ENCODE measurements at places on chromosomes 3 and 15.
A peak's percentile ranks its signal among the peaks of the same experiment; 100 is the strongest.

GRCh38 chr15:82043130-82043673 lies 2.6 kb downstream of the MEX3B start:
- DNase-seq = no peak

DNA sequence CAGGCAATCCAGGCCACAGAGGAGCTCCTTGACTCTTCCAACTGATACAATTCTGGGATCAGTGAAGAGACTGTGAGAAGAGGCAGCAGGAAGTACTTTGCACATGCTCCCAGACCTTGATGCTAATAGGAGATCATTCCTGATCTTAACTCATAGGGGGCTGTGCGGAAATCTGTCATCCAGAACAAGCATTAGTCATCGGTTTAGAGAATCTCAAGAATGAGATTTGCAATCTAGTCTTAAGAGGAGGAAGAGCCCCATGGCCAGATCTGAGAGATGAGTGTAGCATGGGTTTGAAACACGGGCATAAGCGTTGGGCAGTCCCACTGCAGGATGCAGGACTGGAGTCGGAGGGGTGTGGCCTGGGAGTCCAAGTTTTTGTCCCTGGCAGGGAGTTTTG lies 1081.1 kb downstream of the NAALADL2 start:
- no peak for DNase-seq

DNA sequence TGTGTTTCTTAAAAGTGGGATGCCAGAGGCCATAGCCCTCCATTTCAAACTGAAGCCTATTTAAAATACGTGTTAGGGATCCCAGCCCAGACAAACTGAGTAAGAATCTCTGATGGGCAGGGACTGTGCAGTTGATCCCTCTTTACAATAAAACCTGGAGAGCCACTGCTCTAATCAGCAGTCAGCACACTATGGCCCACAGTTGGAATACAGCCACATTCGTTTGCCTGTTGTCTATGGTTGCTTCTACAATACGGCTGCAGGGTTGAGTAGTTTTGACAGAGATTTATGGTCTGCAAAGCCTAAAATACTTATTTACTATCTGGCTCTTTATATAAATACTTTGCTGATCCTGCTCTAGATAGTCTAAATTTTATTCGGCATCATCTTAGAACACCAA lies 32.4 kb downstream of the TJP1 start:
- DNase-seq = no peak

- no peak for DNase-seq
Observed at GRCh38 chr15:48945386-48945785, 18.3 kb downstream of the SHC4 start.

GRCh38 chr3:16834214-16834613 lies 50.5 kb upstream of the PLCL2 start:
- no peak for DNase-seq

- no peak for DNase-seq
Observed at GRCh38 chr3:112459750-112460149, 39.5 kb downstream of the BTLA start.

- DNase-seq = no peak
Observed at GRCh38 chr3:181879926-181880325, 168.2 kb downstream of the SOX2 start.

DNA sequence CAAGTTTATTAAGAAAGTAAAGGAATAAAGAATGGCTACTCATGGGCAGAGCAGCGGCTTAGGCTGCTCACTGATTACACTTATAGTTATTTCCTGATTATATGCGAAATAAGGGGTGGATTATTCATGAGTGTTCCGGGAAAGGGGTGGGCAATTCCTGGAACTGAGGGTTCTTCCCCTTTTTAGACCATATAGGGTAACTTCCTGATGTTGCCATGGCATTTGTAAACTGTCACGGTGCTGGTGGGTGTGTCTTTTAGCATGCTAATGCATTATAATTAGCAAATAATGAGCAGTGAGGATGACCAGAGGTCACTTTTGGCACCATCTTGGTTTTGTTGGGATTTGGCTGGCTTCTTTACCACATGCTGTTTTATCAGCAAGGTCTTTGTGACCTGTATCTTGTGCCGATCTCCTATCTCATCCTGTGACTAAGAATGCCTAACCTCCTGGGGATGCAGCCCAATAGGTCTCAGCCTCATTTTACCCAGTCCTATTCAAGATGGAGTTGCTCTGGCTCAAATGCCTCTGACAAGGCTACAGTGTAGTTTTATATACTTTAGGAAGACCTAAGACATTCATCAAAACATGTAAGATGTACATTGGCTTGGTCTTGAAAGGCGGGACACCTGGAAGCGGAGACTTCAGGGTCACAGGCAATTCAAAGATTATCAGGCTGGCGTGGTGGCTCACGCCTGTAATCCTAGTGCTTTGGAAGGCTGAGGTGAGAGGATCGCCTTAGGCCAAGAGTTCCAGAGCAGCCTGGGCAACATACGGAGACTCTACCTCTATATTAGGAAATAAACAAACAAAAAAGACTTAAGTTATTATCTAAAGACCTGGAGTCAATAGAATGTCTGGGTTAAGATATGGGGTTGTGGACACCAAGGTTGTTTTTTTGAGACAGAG lies 3.2 kb upstream of the BLOC1S6 start:
- no peak for DNase-seq

GRCh38 chr3:45182915-45183871 lies 37.0 kb upstream of the CDCP1 start:
- peak; percentile 31 for DNase-seq

All from HEK293T (cell line).